ENCODE measurements at places on chromosomes 4 and X.

- no peak for DNase-seq
Observed at GRCh38 chr4:153733751-153734448, 25.9 kb downstream of the RNF175 start.

GRCh38 chrX:110219920-110220319 lies 98.0 kb downstream of the AMMECR1 start:
- no peak for DNase-seq

DNA sequence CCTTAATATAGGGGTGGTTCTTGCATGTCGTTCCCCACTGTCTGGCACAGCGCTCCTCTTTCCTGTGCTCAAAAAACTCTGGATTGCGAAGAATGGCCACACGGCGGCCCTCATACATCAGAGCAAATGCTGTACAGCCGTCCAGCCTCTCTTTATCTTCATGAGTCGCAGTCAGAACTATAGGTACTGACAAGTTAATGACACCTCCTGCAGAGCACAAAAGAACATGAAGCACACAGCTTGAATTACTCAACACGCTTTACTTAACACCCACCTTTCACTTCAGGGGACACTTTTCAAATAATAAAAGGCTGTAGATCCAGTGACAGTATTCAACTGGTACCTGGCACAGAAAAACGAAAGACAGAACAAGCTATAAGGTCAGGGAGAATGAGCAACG lies 65.3 kb downstream of the PAPSS1 start:
- no peak for DNase-seq

DNA sequence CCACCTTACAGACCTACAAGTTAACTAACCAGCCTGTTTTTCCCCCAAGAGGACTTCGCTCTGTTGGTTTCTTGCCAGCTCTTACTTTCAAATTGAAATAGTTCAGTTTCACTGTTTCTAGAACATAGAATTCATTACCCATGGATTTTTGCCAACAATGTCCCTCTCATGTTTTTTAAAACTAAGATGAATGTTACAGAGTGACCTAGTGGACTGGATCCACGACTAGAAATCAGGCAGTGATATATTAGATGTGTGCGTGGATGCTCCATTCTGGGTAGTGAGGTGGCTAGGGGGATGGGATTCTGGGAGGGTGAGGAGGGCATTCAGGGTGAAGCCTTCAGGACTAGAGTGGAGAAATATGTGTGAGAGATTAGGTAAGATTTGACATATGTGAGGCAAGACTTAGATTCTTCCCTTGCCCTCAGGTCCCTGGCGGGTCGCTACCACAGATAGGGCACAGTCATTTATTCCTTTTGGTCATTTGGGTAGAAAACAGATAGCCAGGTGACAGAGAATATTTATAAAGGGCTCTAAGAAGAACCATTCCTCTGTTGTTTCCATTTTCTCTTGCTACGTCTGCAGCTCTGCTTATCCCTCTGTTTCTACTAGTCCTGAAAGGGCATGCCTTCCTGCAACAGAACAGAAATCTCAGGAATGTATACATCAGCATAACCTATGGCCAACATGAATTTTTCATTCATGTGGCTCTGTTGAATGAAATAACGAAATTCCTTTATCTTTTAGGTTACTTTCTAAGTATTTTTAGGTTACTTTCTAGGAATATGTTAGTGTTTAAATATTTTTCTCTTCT lies 15.4 kb upstream of the JADE1 start:
- DNase-seq, result no peak

DNA sequence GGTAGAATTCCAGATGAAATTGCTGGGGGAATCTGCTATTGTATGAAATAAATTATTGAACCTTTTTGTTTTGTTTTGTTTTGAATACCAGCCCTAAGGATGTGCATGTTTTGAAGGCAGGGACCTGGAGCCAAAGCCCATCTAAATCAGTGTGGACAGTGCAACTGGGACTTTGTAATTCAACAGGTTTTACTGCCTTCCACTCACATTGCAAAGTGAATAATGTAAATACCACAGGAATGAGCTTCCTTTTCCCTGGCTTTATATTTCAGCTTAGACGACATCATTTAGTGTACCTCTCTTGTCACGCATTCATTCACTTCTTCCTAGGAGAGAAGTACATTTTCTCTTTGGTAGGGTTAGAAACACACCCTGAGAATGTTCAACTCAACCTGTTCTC lies 795.0 kb downstream of the CENPC start:
- no peak for DNase-seq

DNA sequence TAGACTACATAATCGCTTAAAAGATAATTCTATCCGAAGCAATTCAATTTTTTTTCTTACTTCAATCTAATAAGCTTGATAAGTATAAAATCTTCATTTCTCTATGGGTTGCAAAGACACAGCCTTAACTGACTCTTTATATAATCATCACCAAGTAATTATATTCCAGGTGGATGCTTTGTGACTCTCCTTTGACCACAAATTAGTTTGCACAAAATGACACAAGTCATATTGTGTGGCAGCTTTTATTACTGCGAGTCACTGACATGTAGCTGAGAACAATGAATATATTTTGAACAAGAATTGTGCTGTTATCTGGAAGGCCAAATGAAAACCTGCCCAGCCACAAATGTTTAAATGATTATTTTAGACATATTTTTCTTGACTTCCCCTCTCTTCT lies 1727.8 kb downstream of the ARAP2 start:
- no peak for DNase-seq

DNA sequence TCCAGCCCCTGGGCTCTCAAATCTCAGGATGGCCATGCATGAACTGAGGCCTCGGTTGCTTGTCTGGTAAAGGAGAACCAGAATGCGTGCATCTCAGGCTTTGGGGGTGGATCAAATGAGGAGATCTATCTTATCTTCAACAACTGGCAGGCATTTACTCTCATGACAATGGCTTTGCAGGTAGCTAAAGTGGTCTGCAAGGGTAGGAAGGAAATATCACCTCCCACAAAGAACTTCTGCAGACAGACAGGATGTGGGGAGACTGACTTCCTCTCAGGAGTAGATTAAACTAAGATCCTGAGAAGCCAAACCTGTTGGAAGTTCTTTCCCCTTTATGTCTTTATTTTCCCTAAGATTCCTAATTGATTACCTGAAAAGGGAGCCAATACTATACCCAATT lies 7.8 kb downstream of the LDB2 start:
- no peak for DNase-seq

DNA sequence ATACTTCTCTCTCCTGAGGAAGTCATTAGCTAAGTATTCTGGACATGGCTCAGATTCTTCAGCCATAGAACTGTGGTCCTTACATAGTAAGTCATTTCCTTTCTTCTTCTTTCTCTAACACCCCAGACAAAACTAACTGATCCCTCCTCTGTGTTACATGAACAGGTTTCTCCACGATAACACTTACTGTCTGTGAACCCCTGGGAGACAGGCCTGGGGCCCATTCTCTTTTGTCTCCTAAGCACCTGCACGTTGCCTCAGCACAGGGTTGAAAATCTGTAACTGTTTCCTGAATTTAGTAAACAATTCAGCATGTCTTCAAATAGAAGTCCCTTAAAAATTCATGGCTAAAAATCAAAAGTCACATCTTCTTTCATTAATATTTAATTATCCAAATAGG lies 24.7 kb downstream of the APBB2 start:
- DNase-seq, result no peak

DNA sequence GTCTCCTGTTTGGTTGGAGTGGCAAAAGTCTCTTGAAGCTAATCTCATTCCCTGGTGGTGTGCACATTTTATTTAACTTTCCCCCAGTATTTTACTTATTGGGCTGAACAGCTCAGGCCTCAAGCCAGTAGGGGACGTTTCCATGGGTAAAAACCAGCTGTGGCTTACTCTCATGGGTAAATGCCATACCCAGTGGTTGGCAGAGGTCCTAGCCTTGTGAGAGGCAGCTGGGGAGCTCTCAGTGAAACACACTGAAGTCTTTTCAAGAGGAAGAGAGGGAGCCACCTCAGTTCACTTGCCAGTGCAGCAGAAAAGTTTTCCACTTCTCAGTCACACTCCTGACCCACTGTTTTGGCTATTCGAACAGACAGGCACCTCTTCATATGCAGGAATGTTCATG lies 1964.2 kb downstream of the ARAP2 start:
- no peak for DNase-seq
